Thoracic aorta (tissue), 2 donors: ENCODE measurements at places on chromosomes 4 and X.

- DNase-seq, result no peak
Measured at GRCh38 chr4:38386654-38387188, 277.3 kb upstream of the KLF3 start.

DNA sequence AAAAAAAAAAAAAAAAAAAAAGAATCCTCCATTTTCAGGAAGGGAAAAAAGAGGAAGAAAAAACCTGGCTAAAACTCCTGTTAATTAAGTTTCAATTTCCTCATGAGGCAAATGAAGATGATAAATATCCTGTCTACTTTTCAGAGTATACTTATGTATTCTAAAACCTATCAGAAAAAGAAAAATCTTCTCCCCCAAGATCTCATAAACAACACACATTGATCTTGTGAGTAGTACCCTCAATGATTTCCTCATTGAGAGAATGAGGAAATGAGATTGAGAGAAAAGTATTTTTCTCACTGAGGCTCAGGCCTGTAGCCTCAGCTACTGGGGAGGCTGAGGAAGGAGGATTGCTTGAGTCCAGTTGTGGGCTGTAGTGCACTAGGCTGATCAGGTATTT, 146.7 kb downstream of the TET2 start:
- DNase-seq, result no peak

DNA sequence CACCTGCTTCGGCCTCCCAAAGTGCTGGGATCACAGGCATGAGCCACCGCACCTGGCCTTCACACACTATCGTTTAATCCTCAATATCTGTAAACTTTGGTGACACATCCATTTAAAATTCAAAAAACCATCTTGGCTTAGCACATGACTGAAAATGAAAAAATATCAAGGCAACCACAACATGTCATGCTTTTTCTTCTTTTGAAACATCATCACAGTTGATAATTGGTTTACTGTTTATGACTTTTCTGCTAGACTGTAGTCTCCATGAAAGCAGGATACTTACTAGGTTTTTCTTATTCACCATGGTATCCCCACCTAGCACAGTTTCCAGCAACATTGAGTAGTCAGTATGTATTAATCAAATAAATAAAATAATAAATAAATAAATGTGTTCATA, 11.0 kb downstream of the GNRHR start:
- no peak for DNase-seq

- DNase-seq, result no peak
Measured at GRCh38 chrX:134936542-134936941, 54.2 kb upstream of the SMIM10 start.

DNA sequence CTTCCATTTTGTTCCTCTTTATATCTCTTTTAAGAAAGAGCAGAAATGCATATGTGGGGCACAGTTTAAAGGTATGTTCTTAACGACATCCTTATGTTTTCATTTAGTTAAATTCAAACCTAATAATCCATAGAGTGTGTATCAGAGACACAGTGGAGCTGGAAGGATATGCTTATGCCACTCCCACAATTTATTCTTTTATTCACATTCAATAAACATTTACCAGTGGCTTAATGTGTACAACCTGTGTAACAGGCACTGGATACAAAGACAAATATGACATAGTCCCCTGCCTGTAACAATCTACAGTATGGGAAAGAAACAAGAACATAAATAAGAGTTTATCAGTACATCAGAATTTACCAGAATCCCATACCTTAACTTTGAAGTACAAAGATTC, 22.4 kb upstream of the CORIN start:
- DNase-seq, result no peak

- no peak for DNase-seq
Measured at GRCh38 chr4:169225058-169225751, 45.6 kb downstream of the SH3RF1 start.

GRCh38 chr4:10245751-10246150, 129.2 kb upstream of the WDR1 start:
- DNase-seq, result no peak

DNA sequence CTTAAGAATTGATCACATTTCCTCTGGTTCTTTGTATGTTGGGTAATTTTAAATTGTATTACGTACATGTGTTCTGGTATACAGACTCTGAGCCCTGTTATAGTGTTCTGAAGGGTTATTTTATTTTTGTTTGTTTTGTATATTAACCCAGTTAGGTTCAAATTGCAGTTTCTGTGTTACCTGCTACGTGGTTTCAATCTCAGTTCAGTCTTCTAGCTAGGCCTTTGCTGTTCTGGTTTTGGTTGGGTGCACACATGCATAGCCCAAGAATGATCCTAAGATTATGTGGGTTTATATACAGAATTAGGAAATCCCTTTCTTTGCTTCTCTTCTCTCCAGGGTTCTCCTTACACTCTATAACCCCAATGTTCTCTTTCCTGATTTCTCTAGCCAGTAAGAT, 161.0 kb downstream of the PPP1R2C start:
- no peak for DNase-seq

GRCh38 chr4:53629296-53629695, 38.0 kb upstream of the LNX1 start:
- DNase-seq, result no peak

DNA sequence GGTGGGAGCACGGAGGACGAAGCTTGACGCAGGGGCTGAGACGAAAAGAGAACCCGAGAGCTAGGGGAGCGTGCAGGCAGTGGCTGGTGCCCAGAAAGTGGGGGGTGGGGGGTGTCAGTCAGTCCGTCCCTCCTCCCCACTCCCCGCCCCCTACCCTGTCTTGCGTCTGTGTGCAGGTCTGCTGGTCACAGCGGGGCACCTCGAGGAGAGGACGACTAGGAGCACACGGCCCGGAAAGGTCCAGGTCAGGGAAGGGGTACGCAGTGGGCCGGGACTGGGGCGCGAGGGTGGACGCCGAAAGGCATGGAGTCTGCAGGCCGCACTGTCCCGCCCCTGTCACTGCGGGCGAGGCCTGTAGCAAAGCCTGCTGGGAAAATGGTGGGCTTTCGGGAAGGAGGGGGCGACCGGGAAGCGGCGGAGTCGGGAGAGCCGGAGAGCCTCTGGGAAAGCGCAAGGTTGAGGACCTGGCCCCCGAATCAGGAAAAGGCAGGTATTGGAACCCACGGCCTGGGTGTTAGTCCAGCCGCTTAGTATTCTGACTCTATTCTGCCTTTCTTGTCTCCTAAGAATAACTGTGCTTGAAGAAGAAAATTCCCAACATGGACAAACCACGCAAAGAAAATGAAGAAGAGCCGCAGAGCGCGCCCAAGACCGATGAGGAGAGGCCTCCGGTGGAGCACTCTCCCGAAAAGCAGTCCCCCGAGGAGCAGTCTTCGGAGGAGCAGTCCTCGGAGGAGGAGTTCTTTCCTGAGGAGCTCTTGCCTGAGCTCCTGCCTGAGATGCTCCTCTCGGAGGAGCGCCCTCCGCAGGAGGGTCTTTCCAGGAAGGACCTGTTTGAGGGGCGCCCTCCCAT, 769 bp downstream of the TCEAL1 start:
- no peak for DNase-seq

DNA sequence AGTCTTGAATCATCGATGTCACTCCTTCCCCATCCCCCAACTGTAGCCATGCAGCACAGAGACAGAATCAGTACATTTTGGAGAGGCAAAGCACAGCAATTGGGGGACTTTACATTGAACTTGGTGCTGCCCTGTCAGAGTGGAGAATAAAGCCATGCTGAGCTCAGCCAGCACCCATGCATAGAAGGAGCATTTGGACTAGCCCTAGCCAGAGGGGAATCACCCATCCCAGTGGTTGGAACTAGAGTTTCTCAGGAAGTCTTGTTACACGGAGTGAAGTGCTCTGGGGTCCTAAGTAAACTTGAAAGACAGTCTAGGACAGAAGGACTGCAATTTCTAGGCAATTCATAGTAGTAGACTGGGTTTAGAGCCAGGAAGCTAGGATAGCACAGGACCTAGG, 49.6 kb downstream of the STPG2 start:
- DNase-seq, result no peak

GRCh38 chrX:38882894-38883626, 81.8 kb downstream of the MID1IP1 start:
- DNase-seq, result no peak

DNA sequence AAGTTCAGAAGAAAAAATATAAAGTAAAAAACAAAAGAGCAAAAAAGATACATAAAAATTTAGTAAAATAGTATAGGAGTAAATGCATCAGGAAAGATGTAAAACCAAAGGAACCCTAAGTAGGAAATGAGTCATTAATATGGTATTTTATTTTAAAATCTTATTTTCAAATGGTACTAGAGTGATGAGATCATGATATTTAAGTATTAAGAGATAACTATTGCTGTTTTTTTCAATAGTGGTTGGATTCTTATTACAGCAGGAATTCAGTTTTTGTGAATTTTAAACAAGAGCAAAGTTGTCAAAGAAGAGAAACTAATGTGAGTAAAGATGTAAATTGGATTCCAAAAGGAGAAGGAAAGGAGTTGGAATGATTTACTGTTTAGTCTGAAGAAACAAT, 20.0 kb downstream of the EMCN start:
- DNase-seq, result no peak

DNA sequence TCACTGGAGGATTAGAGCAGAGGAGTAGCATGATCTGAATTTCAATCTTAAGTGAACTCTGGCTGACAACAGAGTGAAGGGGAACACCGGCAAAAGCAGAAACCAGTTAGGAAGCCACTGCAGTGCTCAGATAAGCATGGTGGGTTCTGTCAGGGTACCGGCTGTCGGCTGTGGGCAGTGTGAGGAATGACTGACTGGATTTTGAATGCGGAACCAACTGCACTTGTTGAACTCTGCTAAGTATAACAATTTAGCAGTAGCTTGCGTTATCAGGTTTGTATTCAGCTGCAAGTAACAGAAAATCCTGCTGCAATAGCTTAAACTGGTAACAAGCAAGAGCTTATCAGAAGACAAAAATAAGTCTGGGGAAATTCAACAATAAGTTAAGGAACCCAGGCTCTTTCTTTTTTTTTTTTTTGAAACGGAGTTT, 5.2 kb downstream of the HTT start:
- no peak for DNase-seq
